ENCODE measurements at places on chromosomes 11 and 22.

DNA sequence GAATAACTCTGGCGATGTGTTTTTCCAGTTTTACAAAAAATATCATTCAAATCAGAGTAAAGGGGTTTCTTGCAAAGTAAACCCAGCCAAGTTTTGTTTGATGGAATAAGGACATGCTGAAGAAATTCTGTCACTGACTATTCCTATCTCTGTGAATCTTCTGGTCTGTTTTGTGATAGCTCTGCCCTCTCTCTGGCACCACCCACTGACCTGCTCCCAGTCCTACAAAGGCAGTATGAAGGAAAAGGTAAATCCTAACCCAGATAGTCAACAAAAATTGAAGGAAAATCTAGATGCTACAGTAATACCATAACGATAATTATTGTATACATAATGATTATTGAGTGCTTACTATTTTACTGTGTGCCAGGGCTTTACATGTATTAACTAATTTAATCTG, 76.3 kb upstream of the TP53AIP1 start:
- DNase-seq: no peak

DNA sequence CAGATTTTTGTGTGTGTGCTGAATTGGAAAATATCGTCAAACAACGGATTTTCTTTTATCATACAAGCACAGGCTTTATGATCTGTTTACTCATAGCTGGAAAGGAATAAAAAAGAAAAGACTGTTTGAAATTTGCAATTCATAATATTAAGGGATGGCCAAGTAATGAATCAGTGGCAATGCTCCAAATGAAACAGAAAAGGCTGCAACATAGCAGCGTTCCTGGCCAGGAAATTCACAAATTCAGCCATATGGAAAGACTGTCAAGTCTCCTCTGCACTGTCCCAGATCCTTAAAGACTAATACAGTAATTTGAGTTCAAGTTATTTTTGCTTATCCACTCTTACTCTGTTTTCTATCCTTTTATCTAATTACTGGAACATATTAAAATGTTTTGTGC, 98.2 kb downstream of the MSANTD4 start:
- DNase-seq: no peak

GRCh38 chr22:27488456-27489177, 312.9 kb downstream of the MN1 start:
- no peak for DNase-seq

DNA sequence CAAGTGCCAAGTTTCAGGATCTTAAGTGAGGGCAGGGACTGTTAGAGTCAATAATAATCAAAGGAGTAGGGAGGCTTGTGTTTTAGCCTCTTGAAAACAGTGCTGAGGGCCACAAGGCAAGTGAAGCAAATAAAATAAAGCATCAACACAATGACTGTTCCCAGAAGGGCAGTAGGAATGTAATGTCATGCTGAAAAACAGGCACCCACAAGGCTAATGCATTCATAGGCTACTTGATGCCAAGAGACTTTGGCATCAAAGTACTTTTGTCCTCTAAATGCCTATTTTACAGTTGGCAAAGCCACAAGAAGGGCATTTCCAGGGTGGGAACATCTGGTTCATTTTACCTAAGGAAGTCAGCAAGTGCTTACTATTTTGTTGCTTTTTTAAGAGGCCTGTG, 22.9 kb downstream of the RAB39A start:
- no peak for DNase-seq

- DNase-seq: no peak
Observed at GRCh38 chr22:22111267-22111751, 128.7 kb upstream of the TOP3B start.

DNA sequence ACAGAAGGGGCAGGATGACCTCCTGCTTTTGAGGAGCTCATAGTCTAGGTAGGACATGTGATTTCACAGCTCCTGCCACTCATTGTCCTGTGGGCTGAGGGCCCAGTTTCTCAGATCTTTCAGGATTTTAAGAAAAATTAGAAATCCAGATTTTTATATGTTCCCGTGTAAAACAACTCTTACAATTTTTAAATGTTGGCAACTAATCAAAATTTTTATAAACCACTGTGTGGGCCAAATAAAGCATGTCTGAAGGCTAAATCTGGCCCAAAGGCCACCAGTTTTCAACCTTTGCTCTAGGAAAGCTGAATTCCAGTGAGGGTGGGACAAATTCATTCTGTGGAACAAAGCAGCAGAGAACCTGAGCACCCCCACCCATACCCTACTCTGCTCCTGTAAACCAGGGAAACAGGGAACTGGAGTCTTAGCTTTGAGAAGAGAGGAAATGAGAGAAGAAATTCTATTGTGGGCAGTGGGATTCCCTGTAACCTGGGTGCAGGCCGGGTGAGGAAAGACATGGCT, 20.6 kb downstream of the LRRC32 start:
- DNase-seq: no peak

- no peak for DNase-seq
Observed at GRCh38 chr22:42414021-42414420, 18.2 kb downstream of the NFAM1 start.
